ENCODE measurements at places on chromosomes 4 and X.

DNA sequence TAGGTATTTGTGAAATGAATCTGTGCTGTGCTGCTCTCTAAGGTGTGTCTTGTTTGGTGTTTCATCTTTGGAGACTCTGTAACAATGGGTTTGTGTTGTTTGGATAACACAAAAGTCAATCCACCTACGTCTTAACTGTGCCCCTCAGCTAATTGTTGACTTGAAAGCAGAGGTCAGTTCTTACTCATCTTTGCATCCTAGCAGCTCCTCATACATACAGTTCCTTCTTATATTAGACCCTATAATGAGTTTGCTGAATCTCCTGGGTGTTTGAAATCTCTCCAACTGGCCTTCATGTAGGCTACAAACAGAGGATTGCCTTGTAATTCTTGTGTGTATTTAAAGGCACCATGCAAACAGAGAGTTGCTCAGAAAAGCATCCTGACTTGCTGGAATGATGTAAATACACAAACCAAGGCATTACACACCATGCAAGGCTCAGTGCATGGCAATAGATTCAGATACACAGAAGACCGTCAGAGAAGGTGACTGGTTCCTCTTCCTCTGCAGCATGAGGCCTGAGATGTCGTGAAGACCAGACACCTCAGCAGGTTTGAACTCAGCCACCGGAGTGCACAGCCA lies 220.0 kb upstream of the JADE1 start:
- DNase-seq: no peak

- DNase-seq: no peak
Observed at GRCh38 chrX:121931567-121931966, 884.2 kb downstream of the GLUD2 start.

DNA sequence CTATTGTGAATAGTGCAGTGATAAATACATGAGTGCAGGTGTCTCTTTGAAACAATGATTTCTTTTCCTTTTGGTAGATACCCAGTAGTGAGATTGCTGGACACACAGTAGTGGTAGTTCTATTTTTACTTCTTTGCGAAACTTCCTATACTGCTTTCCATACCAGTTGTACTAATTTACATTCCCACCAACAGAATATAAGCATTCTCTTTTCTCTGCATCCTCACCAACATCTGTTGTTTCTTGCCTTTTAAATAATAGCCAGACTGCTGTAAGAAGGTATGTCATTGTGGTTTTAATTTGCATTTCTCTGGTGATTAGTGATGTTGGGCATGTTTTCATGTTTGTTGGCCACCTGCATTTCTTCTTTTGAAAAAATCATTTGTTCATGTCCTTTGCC lies 105.9 kb downstream of the COL4A6 start:
- no peak for DNase-seq

DNA sequence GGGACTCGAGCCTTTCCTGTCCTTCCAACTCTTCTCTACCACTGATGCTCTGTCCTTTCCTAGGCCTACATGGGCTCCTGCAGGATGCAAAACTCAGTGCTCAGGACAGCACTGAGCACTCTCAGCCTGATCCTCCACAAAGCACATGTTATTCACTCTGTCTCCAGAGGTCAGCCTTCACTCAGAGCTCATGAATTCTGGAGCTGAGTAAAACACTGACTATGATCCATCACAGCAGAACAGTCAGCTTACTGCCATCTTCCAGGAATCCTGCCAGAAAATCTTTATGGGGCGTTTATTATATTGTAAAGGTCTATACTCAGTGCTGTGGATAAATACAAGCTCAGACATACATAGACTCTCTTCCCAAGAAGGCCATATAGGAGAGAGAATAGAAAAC lies 121.5 kb upstream of the CPEB2 start:
- DNase-seq: no peak

DNA sequence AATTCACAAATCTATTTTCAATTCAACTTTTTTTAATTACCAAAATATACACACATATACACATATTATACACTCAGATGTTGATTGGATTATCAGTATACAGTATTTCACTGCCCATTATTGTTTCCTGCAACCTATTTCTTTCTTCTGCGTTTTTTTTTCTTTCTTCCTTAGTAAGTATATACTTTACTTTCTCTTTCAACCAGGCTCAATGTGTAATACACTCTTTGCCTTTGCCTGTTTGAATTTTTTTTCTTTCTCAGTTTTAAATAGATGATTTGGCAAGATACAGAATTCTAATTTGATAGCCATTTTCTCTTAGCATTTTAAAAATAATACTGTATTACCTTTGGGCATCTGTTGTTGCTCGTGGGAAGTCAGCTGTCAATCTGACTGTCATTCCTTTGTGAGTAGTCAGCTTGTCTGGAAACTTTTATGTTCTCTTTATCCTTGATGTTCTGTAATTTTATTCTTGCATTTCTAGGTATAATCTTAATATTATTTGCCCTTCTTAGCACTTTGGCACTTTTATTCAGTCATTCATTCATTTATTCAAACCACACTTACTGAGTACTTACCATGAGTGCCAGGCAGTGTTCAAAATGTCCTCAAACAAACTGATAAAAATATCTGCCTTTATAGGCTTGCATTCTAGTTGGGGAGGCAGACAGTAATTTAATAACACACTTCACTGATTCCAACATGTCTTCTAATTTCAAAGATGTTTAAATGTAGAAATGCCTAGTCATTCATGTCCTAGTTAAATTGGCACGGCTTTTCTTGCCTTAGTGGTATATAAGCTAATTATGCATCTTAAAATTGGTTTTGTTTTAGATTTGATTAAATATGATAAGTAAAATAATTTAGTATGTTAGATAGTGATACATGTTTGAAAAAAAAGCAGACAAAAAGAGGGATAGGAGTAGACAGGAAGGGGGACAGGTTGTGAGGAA lies 3.7 kb downstream of the USP38 start:
- DNase-seq: no peak

- DNase-seq: no peak
Observed at GRCh38 chrX:140088438-140088837, 123.1 kb upstream of the CXorf66 start.

DNA sequence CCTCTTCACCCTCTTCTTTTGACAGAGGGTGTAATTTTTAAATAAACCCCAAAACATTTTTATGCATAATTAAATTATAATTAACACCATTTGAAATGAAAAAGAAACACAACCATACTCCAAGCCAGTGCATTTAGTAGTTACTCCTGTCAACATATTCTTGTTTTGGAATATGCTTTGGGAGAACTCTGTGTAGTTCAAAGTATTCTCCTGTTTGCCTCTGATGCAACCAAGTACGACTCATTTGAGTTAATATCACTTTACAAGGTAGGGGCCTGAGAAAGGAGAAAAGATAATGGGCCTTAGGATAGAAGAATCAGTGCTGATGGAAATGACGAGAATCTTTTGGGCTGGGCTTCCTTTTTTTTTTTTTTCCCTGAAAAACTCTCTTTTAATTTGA lies 2.7 kb downstream of the PTPN13 start:
- no peak for DNase-seq

- DNase-seq: no peak
Observed at GRCh38 chr4:119692001-119692400, 63.4 kb upstream of the PDE5A start.

DNA sequence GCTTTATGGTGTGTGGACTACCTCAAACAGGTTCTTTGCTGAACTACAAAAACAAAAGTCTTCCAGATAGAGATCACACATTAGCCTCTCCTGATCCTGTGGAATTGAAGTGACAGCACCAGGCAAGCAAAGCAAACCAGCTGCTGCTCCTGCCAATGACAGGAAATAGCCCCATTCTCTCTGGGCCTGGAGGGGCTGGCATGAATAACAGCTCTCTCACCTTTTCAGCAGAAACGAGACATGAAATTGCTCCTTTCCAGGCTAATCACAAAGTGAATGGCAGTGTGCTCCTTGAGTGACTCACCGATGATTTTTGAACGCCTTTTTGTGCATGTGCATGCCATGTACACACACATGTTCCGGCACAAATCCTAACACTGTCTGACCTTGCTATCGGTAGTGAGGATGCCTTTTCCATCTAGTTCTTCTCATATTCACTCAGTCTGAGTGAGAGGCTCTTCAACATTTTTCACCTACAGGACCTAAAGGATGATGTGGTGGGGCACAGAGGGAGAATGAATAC lies 24.4 kb downstream of the MFAP3L start:
- no peak for DNase-seq

GRCh38 chrX:76148041-76148665 lies 24.7 kb upstream of the PBDC1 start:
- no peak for DNase-seq

DNA sequence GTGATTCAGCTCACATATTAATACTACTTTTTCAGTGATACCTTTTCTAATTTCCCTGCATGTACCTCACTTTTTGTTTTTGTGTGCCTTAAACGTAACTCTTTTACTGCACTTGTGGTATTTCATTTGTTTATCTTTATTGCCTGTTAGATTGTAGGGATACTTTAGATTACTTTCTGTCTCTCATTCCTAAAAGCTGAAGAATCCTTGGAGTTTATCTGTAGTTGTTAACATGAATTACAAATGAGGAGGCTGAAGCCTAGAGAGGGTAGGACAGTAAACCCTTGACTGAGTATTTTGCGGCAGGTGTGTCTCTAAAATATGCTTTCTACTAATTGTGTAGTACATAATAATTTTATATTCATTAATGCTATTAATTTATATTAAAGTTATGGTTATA lies 34.9 kb downstream of the BMP2K start:
- DNase-seq: no peak

DNA sequence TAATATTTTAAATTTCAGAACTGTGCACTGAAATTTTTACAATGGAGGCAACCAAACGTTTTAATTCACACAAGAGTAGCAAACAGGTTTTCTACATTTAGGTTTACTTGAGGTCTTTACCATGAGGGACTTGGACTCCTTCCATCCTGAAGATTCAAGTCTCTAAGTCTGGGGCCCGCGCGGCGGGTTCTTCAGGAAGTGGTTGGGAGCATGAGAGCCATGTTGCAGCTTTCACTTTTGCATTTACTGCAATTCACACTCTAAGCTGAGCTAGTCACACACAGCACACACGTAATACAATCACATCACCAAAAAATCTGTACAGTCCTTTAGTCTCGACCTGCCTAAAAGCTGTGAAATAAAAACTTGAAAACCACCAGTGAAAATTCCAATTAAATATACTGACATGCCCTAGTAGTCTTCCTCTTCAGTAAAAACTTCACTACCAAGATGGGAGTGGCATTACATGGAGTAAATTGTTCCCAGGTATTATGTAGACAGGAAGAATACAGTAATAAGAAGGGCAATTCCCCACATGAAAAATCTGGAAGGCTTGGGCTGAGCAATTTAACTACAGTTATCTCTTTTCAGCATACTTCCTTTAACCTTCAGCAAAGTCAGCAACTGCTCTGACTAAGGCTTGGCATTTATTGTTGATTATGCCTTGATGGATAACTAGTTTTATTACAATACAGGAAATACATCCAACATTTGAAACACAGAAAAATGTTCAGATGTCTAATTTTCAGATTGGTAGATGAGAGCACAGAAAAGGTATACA lies 571.1 kb upstream of the DIPK2B start:
- DNase-seq: no peak

DNA sequence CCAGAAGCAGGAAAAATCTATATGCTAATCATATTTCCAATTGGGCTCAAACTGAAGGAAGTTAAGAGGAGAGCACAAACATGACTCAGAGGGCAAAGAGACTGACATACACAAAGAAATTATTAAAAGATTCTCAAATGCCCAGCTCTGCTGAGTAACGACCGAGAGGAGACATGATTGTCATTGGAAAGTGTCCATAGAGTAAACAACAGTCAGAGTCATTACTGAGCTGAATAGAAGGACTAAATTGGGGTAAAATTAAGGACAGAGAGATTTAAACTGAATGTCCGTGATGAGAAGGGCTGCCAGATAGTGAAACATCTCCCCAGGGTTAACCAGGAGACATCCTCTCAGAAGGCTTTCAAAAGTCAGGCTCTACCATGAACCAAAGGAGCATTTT lies 111.2 kb upstream of the GALNT7 start:
- no peak for DNase-seq

DNA sequence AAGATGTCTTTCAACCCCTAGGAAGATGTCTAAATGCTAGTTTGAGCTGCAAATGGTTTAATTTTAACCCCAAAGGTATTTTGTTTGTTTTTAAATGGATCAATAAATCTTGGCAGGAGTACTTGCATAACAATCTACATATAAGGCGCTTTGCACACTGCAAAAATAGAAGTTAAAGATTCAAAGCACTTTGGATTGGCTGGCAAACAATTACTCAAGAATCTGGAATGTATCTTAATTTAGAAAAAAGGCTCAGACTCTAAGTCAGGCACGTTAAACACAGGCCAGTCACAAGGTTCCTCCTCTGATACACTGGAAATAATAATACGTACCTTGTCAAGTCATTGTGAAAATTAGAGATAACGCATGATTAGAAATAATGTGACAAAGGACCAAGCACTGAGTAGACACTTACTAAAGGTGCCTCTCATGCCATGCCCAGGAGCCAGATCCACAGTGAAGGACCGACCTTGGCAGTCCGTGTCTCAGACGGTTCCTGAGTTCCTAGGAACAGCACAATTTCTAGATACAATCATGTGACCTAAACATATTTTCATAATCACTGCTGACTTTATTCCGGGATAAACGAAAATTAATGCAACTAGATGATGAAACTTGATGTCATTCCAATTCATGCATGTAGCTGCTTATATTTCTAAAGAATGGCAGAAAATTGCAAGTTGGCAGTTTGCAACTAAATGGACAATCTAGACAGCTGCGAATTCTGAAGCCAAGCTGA lies 49.6 kb downstream of the PROM1 start:
- DNase-seq: no peak

DNA sequence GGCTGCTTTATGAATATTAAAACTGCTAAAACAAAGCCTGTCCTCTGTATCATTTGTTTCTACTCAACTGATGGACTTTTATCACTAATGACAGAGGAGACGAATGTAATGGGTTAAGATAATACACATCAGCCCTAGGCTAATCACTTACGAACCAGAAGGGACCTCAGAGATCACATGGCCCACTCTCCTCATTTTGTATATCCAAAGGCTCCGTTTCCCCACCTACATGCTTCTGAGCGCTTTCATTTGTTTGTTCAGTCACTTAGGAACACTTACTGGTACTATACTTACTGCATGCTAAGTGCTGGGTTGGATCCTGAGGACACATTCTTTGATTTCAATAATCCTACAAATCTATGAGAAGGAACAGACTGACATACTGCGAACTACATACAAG lies 169.3 kb downstream of the CEP135 start:
- no peak for DNase-seq

DNA sequence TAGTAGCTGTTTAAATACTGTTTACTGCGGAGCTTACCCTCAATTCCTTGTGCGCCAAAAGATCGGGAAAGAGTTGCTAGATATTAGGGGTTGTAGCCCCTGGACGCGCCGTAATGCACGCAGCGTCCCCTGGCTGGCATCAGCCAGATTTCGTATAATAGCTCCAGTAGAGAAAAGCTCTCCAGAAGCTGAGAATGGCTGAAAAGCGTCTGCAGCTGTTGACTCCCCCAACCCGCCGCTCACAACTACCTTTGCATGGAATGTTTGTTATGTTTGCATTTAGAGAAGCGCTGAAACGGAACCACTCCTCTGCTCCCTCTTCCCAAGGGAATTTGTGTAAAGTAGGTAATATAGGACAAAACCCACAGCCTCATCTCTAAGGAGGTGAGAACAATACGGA lies 3.7 kb downstream of the DOCK11 start:
- no peak for DNase-seq
